ENCODE measurements at places on chromosomes 2 and 18.

- DNase-seq: no peak
These were observed 22.1 kb upstream of the ARPC2 start for GRCh38 chr2:218194880-218195279.

- no peak for DNase-seq
These were observed 14.9 kb upstream of the ITPRID2 start for GRCh38 chr2:181876614-181877063.

GRCh38 chr2:121210691-121211090 is 74.3 kb downstream of the TFCP2L1 start:
- DNase-seq: no peak

DNA sequence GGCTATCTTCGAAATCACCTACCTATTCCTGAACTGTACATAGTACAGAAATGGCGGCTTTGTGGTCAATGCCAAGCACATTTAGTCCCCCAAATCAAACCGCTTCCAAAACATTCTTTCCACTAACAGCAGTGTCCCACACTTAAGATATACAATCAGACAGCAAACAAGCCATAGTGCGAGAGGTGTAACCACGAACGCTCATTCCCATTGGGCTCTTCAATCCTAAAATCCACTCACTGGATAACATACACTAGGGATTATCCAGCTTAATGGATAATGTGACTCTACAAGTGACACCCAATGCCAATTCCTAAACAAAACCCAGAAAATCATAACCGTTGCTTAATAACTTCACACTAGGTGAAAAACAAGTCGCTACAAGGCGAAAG is 2.0 kb downstream of the XPO1 start:
- no peak for DNase-seq

DNA sequence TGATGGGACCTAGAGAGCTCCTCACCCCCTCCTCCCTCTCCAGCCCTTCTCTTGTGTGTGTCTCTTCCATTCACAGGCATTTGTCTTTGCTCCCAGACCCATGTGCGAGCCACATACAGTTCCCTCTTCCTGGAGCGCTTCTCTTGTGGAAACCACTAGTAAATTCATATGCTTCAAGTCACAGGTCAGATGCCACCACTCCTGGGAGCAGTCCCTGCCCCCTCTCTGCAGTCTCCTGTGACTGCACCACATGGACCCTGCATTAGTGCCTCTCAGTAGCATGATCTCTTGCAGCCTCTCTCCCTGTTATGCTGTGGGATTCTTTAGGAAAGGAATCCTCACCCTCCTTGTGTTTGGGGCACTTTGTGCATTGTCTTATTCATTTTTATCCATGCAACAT is 96.5 kb upstream of the NFATC1 start:
- peak; percentile 77 for DNase-seq

- DNase-seq: no peak
These were observed 20.0 kb upstream of the LANCL1 start for GRCh38 chr2:210496512-210496911.

DNA sequence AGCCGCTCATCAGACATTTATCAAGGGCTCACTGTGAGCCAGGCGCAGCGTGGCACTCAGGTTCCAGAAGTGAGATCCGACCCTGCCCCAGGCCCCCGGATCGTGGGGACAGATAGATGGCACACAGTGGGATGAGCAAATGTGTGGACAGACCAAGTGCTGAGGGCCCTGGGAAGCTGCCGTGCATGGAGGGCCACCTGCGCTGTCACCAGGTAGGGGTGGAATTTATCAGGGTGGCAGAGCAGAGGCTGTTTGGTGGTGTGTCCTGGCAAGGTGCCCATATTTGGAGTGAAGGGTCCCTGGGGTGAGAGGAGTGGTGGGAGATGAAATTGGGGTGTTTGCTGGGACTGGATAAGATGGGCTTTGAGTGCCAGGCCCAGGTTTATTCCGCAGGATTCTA is 92.8 kb upstream of the HS6ST1 start:
- peak; percentile 90 for DNase-seq

DNA sequence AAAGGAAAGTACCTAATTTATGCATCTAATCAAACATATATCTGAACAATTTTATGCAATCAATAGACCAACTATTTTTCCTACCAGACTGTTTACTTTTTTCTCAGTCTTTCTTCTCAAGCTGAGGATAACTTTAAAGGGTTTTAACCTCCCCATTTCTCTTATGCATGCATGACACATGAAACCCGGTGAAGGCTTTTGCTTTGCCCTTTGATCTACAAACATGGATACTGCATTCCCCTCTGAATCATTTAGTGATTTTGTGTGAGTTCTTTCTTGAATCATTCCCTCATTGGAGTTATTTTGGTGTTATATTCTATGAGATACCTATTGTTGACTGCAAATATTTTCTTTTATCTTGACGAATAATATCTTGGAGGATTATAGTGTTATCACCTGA is 931.9 kb upstream of the CNTNAP5 start:
- DNase-seq: no peak

DNA sequence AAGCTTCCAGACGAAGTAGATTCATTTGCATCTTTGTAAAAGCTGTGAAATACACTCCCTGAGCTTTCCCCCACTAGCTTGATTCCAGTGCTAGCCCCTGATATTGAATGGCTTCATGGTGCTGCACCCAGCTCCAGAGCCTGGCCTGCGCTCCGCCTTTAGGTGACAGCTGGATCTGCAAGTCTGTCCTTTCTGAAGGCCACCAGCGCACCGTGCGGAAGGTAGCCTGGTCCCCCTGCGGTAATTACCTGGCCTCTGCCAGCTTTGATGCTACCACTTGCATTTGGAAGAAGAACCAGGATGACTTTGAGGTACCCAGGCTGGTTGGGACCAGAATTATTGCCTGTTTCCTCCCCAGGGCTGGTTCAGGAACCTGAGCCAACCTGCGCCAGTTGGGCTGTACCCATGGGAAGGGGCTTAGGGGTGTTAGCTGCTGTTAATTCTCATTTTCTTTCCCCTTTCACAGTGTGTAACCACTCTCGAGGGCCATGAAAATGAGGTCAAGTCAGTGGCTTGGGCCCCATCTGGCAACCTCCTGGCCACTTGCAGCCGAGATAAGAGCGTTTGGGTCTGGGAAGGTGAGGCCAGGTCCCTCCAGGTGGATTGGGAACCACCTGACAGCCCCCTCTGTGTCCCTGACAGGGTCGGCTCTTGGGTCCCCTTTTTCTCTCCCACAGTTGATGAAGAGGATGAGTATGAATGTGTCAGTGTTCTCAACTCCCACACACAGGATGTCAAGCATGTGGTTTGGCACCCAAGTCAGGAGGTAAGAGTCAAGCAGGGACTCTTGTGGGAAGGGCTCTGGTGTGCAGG is 1.3 kb downstream of the CIAO1 start:
- DNase-seq: no peak

DNA sequence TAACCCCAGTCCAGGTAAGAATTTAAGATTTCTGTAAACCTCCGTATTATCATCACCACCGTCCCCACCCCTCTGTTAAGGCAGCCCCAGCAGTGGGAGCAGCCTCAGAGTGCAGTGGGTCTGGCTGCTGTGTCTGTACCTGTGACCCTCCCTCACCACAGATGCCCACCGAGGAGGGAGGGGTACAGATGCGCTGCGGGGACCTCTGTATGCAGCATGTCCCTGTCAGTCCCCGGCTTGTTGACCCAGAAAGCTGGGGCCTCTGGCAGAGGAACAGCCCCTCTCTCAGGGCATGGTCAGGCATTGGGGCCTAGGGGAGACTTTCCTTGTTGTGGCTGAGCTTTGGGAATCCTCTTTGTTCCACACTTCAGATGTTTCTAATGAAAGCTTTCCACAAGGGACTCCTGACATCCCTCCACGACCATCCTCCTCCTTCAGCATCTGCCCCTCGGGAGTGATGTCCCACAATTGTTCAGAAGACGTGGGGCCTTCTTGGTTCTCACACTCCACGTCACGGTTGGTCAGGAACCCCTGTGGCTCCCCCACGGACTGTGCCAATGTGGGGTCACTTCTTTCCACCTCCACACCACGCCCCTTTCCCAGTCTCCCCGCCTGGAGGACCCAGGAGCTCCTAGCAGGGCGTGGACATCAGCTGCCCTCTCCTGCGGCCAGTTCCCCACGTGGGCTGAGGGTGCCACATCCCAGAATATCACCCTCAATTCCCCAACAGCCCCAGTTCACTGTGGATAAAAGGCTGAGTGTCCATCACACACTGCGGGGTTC is 384.2 kb upstream of the MYT1L start:
- DNase-seq: no peak

- no peak for DNase-seq
These were observed 124.6 kb downstream of the TMEFF2 start for GRCh38 chr2:192070099-192070498.

DNA sequence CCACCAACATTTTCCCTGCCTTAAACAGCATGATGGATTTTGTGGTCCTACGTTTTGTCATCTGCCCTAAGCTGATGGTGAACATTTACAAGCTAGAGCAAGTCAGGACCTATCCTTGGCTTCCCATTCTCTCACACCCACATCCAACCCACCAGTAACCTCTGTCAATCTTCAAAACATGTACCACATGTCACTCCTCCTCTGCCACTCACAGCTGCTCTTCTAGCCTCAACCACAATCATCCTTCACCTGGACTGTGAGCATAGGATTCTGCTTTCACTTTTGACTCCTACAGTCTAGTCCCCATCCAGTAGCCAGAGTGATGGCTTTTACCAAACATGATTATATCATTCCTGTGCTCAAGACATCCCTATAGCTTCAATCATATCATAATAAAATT is 279.8 kb upstream of the DLGAP1 start:
- DNase-seq: no peak

- peak; percentile 78 for DNase-seq
These were observed 346.0 kb downstream of the CYRIA start for GRCh38 chr2:16319551-16320121.

DNA sequence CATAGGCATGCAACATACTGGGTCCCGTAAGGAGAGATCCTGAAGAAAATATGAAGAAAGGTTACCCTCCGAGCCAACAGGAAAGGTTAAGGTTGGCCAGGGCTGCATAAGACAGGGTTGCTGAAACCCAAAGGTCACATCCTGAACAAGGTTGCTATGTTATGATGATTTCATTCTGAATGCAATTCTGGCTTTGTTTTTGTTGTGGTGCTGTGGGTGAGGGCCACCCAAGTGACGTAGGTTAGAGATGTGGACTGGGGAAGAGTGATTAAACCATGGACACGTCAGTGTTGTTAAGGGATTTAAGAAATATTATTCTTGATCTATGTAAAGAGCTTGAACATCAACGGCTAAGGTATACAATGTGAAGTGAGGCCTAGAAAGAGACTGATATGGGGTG is 60.0 kb downstream of the ZEB2 start:
- no peak for DNase-seq

DNA sequence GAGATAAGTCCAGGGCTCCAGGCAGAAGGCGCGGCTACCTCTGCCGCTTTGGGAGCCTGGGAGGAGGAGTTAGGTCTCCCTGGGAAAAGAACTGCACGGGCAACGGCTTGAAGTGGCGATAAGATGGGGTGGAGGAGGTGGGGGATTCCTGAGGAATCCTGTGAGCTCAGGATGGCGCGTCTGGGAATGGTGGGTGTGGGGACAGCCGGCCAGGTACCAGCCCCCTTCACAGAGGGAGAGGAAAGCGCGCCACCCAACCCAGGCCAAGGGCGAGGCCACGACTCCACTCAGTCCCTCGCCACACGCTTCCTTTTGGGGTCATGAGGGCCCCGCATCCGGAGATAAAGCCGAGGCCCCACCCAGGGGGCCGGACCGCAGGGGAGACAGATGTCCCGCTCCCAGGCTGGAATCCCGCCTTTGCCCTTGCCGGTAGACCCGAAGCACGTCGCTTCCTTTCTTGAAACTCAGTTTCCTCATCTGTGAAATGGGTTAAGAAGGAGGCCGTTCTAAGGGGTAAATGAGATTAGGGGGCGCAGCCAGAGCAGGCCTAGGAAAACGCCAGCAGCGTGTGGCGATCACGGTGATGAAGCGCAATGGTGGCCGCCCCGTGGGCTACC is 1.7 kb upstream of the CTDSP1 start:
- DNase-seq: no peak

- no peak for DNase-seq
These were observed 8.9 kb upstream of the TWSG1 start for GRCh38 chr18:9325716-9326115.

GRCh38 chr2:167944825-167945659 is 302.4 kb downstream of the STK39 start:
- DNase-seq: no peak

DNA sequence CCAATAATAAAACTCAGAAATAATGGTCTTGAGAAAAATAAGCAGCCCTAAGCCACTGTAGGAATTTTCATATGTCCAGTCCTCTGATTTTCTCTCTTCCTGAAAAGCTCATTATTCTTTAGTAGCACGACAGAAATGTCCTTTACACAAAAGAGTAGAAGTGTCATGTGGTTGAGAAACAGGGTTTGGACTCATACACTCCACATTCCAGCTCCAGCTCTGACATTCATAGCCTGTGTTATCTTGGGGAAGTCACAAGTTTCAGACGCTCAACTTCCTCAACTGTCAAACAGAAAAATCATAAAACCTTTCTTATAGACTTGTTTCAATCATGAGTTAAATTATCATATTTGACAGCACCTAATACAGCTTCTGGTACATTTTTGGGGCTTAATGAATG is 511.5 kb downstream of the TNS1 start:
- no peak for DNase-seq

DNA sequence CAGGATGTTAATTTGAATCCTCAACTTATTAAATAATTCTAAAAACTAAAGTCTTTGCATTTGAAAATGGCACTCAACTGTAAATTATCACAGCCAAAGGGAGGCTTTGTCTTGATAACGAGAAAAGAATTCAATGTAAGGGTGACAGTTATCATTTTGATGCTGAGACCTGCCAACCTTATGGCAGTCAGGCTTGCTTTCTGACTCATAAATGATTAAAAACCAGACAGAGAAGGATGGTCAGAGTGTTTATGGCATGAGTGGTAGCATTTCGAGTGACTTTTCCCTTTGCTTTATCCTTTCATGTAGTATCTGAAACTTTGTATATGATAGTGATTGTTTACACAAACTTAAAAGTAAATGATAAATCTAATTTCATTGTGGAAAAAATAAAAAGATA is 53.9 kb upstream of the EPC2 start:
- DNase-seq: no peak

DNA sequence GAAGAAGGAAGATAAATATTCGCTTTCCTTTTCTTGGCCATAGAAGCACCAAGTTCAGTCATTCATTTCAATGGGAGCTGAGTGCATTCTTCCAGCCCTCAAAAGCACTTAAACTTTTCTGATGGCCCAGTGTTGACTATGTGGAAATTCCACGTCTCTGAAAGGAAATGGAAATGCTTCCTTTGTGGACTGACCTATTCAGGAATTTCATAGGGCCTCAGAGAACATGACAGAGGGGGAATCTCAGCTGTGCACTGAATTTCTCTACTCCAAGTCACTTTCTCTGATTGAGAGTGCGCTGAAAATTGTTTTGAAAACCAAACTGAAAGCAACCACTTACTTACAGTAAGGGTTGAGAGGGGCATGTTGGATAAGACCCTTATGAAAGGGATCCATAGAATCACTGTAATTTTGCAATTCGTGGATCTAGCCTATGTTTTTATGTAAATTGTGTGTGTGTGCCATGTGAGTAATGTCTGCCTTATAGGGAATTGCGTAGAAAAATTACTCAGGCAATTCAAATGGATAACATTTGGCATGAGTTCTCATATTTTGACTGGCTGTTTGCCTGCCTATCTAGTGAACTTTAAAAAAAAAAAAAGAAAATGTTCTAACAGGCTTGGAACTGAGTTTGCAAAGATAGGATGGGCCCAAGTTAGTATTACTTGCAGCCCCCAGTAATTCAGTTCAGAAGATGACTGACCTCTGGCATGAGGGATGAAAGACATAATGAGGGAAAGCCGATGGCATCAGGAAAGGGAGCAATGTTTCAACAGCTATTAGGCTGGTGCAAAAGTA is 437.0 kb downstream of the PTPRM start:
- DNase-seq: no peak

All from esophagus muscularis mucosa (tissue), 4 donors.